ENCODE measurements at places on chromosomes 4 and X.

- DNase-seq, result no peak
Observed at GRCh38 chr4:15153662-15154061, 151.4 kb downstream of the CPEB2 start.

DNA sequence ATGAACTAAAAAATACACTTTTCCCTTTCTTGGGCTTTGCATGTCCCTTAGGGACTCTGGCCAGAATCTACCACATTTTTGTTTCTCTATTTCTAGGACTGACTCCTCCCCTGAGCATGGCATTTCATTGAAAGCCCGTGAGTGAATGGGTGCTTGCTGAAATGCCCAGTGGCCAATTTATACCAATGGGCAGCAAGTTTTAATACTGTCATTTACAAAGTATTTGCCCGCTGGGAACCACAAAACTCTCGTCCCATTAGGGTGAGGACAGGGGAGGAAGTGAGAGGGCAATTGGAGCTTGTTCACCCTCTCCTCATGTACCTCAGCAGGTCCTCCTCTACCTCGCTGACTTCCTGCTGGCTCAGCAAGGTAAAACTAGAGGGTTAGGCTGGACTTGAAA, 1.1 kb downstream of the SRPX2 start:
- DNase-seq, result no peak

DNA sequence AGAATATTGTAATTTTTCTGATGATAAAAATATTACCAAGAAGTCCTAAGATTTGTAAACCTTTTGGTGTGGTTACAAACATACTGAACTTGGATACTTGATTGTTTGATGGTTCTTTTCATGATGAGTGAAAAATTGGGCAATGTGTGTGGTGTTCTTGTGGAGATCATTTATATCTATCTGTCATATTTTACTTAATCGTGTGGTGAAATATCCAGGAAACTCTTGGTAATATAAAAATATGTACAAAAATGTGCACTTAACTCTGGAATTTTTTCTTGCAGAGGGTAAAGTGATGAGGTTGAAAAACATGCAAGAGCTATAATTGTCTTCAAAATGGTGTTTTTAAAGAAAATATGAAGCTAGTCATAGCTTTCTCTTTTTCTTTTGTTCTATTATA, 2.8 kb downstream of the DCUN1D4 start:
- DNase-seq, result no peak

- no peak for DNase-seq
Observed at GRCh38 chr4:13108096-13108495, 376.0 kb downstream of the RAB28 start.

GRCh38 chr4:155305619-155306018, 71.1 kb downstream of the MAP9 start:
- no peak for DNase-seq

GRCh38 chrX:39158801-39159657, 357.8 kb downstream of the MID1IP1 start:
- DNase-seq, result peak; percentile 88

DNA sequence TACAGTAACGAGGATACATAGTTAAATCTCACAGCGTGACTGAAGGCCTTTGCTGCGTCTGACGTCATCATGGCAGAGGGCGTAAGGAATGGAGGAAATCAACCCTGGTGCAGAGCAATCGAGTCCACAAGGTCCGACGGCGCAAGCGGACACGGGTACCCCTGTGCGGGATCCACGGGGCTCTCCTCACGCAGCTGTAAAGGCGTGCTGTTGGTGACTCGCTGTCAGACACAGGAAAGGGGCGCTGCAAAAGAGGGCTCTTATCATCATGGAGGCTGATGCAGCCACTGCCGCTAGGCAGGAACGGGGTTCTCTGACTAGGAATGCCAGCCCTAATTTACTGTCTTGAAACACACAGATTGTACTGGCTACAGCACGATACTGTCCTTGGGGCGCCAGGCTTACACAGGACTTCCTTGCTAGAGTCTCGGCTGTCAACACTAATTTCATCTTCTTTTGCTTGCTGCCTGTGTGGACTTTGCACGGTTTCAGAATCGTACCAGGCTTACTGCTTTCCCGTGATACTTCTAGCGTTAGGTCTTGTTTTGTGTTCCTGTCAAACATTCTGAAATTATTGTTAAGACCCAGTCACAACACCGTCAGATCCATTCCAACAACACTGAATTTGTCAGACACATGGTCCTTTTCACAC, 13.6 kb downstream of the RNF212 start:
- DNase-seq, result no peak

DNA sequence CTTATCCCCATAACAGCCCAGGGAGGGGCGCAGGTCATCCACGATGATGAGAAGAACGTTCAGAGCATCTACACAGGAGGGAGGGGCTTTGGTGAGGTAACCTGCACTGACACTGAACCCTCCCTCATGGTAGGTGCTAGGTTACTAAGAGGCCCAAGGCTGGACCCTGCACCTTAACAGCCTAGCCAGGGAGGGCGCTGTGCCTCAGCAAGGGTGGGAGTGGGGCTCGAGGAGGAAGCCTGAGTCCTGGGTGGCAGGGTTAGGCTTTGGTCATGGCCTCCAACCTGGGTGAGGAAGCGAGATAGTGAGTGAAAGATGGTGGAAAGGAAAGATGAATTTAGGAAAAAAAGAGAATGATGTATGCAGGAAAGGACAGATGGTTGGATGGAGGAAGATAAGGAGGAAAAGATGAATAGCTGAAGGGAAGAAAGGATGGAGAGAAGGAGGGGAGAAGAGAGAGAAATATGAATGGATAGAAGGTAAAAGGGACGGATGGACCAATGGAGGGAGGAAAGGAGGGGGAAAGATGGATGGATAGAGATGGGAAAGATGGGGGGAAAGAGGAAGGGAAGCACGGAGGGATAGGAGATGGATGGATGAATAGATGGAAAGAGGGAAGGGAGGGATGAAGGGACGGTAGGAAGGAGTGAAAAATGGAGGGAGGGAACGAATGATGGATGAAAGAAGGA, 736 bp downstream of the IDS start:
- peak; percentile 82 for DNase-seq
